ENCODE measurements at places on chromosomes 12 and 14.
A peak's percentile ranks its signal among the peaks of the same experiment; 100 is the strongest.

- DNase-seq, result no peak
These were observed 52.5 kb downstream of the MRPL42 start for GRCh38 chr12:93519859-93520258.

DNA sequence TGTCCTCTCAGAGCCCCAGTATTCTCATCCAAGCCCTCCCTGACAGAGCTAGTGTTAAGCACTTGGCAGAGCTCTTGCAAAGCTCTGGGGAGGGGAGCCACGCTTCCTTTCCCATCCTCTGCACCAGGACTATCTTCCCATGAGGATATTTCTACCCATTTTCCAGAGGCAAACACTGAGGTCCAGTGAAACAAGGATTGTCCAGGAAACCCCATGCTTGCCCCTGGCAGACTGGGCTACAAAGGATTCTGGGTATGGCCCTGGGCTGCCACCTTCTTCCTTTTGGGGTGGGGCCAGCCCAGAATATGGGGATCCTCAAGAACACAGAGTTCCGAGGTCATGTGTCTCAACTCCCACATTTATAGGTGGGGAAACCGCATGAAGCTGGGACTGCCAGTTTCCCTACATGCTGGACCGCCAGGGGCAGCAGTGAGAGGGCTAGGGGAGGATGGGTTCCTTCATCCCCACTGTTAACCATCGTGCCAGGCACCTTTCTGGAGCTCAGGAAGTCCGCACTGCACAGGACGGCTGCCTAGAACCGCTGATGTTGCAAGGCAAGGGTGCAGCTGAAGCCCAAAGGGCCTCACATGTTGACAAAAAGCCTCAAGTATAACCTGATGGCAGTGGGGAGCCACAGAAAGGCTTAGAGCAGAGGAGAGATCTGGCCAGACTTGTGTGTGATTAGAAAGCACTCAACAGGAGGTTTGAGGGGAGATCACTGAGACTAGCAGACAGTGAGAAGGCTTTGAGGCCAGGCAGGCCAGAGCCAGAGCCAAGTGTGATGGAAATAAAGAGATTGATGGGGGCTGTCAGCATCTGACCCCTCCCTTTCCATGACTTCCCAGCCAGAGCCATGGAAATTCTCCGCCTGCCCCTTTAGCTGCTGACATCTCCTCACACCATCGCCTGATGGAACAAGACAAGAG is 5.5 kb upstream of the CCDC85C start:
- DNase-seq, result no peak

DNA sequence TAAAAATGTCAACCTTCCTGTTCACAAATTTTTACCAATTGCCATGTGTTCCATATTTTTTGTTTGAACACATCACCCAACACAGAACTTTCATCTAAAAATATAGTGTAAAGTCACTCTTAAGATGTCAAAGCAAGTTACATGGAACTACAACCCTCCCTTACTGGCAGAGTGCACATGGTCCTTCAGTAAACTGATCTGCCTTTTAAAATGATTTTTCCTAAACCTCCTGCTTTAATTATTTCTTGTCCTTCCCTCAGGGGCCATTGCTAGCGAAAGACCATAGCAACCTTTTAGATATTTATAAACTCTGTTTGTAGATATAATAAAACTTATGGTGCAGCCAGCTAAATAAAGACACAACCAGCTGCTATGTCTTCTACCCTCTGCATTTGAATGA is 255.2 kb upstream of the FAR2 start:
- DNase-seq, result no peak

DNA sequence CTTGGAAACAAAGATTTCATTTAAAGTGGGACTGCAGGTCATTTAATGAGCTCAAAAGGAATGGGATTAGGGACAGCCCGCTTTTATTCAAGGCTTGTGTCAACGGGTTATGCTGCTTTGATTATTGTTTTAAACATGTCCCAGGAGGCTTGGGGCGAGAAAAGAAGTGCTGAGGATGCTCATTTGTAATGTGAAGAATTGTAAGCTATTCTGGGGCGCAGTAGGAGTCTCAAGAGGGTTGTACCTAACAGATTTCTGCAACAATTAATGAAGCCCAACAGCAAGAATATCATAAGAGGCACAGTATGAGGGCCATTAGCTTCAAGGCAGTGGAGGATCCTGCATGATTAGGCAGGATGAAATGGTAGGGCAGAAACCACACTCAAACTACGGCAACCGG is 122.5 kb downstream of the KTN1 start:
- no peak for DNase-seq

GRCh38 chr12:7995266-7995963 is 37.1 kb upstream of the FOXJ2 start:
- DNase-seq, result peak; percentile 93

- DNase-seq, result no peak
These were observed 3.2 kb upstream of the GSC start for GRCh38 chr14:94773061-94773648.

DNA sequence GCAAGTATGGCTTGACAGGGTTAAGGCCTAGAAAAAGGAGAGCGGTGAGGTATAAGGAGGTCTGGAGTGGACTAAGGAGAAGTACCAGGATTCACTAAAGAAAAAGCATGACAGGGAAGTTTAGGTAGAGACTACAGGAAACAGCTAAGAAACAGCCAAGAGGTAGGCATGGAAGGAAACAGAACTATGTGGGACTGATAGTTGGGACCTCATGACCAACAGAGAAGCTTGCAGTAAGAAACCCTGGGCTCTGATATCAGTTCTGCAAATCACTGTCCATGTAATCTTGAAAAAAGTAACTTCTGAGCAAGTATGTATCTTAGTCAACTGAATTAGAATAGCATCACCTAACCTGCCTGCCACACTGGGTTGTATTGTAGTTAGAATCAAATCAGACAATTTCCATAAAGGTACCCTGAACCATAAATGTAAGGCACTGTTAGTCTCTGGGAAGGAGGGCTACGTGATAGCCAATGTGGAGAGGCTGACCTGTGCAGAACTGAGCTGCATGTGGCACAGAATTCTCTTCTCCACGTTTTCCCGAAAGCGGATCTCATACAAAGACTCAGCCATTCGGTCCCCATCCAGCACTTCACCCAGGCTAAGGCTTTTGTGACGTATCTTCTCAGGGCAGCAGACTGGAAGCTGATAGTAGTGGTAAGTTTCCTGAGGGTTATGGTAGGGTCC is 912 bp downstream of the TM9SF1 start:
- DNase-seq, result no peak
